ENCODE measurements at places on chromosomes 5 and 9. TPM values are rescaled to one million over a fixed set of nuclear protein-coding genes. Genes with fewer than 3 reads are reported as not detected.

GRCh38 chr9:37550781-37551180 is 25.4 kb downstream of the FBXO10 start:
- H3K36me3 ChIP-seq, result no peaks in the 10 kb centered on the region
- no peaks in the 10 kb centered on the region for H3K4me1 ChIP-seq
- H3K27ac ChIP-seq, result no peak overlapping the region
- H3K27me3 ChIP-seq, result no peaks in the 10 kb centered on the region
- no peak for DNase-seq
- no peak overlapping the region for H3K4me3 ChIP-seq

GRCh38 chr9:129225815-129226214 is 47.8 kb upstream of the IER5L start:
- H3K27ac ChIP-seq, result no peak overlapping the region
- H3K36me3 ChIP-seq, result no peaks in the 10 kb centered on the region
- peaks cover 29% of the 10 kb centered on the region for H3K4me1 ChIP-seq
- no peak for DNase-seq

Gene SVEP1
- not detected for total RNA-seq

- H3K27me3 ChIP-seq, result peaks cover 2% of the 10 kb centered on the region
- no peaks in the 10 kb centered on the region for H3K4me1 ChIP-seq
- DNase-seq, result no peak
- no peak overlapping the region for H3K27ac ChIP-seq
- H3K36me3 ChIP-seq, result no peaks in the 10 kb centered on the region
- no peak overlapping the region for H3K4me3 ChIP-seq
Observed at GRCh38 chr5:1909346-1909985, 26.7 kb upstream of the IRX4 start.

Gene CNTNAP3B
- total RNA-seq, result not detected

Gene ADAMTSL1
- not detected for total RNA-seq

DNA sequence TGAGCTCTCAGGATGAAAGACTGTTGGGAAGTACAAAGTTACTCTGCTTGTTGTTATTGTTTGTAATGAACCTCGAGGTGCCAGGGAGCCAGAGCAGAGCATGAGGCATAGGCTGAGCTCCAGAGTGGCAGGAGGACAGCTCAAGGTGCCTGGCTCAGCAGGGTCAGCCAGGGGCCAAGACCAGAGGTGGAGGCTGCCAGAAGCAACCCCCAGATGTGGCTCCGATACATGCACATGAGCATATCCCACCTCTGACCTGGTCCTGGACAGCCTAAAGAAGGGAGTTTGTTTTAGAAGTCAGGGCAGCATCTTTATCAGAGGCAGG is 105.6 kb downstream of the PSD2 start:
- no peaks in the 10 kb centered on the region for H3K36me3 ChIP-seq
- peaks cover 36% of the 10 kb centered on the region for H3K27me3 ChIP-seq
- DNase-seq, result no peak

GRCh38 chr9:89481538-89481915 is 16.4 kb downstream of the SEMA4D start:
- DNase-seq, result peak; percentile 61
- peaks cover 92% of the 10 kb centered on the region for H3K4me1 ChIP-seq
- H3K4me3 ChIP-seq, result peak overlapping the region; percentile 25
- peaks cover 30% of the 10 kb centered on the region for H3K36me3 ChIP-seq
- H3K27ac ChIP-seq, result peak overlapping the region; percentile 67
- no peaks in the 10 kb centered on the region for H3K27me3 ChIP-seq

DNA sequence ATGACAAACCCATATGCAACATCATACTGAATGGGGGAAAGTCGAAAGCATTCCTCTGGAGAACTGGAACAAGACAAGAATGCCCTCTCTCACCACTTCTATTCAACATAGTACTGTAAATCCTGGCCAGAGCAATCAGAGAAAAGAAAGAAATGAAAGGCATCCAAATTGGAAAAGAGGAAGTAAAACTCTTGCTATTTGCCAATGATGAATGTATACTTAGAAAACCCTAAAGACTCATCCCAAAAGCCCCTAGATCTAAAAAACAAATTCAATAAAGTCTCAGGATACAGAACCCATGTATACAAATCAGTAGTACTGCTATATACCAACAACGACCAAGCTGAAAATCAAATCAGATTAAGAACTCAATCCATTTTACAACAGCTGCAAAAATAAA is 66.9 kb downstream of the SPATA31C2 start:
- H3K4me1 ChIP-seq, result peaks cover 6% of the 10 kb centered on the region
- no peak overlapping the region for H3K4me3 ChIP-seq
- H3K36me3 ChIP-seq, result no peaks in the 10 kb centered on the region
- no peak for DNase-seq
- peaks cover 14% of the 10 kb centered on the region for H3K27me3 ChIP-seq

- H3K36me3 ChIP-seq, result peaks cover 11% of the 10 kb centered on the region
- no peak overlapping the region for H3K27ac ChIP-seq
- no peaks in the 10 kb centered on the region for H3K27me3 ChIP-seq
- H3K4me3 ChIP-seq, result no peak overlapping the region
Observed at GRCh38 chr5:176473335-176474006, 25.3 kb downstream of the FAF2 start.

DNA sequence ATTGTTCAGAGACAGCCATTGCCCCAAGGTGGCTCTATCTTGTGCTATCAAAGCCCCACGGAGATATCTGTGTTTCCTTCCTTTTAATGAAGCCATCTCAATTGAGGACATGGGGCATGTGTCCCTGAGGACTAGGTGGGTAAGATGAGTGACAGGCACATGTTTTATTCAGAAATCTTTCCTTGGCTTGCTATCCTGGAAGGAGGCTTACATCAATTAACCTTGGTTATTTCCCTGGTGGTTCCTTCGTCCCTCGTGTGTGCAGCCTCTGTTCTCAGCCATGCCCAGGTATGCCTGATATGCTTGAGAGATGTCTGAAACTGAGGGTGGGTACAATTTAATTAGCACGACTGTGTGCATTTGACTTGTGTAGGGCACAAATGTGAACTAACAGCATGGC is 102.2 kb upstream of the TUT7 start:
- H3K4me1 ChIP-seq, result no peaks in the 10 kb centered on the region
- H3K27me3 ChIP-seq, result peaks cover 13% of the 10 kb centered on the region
- H3K36me3 ChIP-seq, result no peaks in the 10 kb centered on the region
- no peak for DNase-seq

DNA sequence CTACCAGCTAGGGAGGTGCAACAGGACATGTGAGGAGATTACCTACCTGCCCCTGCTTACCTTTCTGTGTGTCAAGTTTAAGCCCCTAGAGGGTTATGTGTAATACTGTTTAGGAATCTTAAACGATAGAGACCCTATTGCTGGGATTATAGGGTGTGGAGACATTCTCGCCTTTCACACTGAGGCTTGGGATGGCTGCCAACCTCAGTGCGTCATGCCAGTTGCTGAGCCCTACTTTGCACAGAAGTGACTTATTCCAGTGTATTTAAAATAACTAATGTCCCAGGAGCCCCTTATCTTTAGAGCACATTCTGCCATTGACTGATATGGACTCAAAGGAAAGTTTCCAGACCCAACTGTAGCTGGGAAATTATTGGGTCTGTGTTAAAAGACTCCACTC is 76.6 kb upstream of the XPA start:
- H3K27me3 ChIP-seq, result no peaks in the 10 kb centered on the region
- H3K4me1 ChIP-seq, result no peaks in the 10 kb centered on the region
- DNase-seq, result no peak
- H3K27ac ChIP-seq, result no peak overlapping the region

GRCh38 chr5:113546703-113547183 is 33.2 kb downstream of the YTHDC2 start:
- no peak for DNase-seq
- no peaks in the 10 kb centered on the region for H3K4me1 ChIP-seq
- peaks cover 46% of the 10 kb centered on the region for H3K36me3 ChIP-seq
- H3K27me3 ChIP-seq, result no peaks in the 10 kb centered on the region
- no peak overlapping the region for H3K4me3 ChIP-seq
- H3K27ac ChIP-seq, result no peak overlapping the region

- no peak for DNase-seq
- H3K4me1 ChIP-seq, result no peaks in the 10 kb centered on the region
- no peaks in the 10 kb centered on the region for H3K27me3 ChIP-seq
- H3K36me3 ChIP-seq, result no peaks in the 10 kb centered on the region
Observed at GRCh38 chr5:93642526-93642925, 59.5 kb downstream of the NR2F1 start.

DNA sequence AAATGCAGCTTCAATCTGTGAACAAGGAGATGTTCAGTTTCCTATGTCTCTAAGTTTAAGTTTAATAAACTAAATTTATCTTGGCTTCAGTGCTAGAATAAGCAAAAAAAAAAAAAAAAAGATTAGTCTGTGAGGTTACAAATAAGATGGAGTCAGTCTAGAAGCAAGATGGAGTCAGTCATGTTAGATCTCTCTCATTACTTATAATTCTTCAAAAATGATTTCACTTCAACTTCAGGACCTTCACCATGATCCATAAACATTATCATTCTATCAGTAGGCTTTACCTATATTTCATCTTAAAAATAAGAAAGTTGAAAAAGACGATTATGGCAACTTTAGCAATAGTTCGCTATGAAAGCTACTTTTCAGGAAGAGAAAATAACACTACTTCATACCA is 30.2 kb upstream of the TMC1 start:
- no peak overlapping the region for H3K4me3 ChIP-seq
- no peaks in the 10 kb centered on the region for H3K36me3 ChIP-seq
- no peaks in the 10 kb centered on the region for H3K27me3 ChIP-seq

DNA sequence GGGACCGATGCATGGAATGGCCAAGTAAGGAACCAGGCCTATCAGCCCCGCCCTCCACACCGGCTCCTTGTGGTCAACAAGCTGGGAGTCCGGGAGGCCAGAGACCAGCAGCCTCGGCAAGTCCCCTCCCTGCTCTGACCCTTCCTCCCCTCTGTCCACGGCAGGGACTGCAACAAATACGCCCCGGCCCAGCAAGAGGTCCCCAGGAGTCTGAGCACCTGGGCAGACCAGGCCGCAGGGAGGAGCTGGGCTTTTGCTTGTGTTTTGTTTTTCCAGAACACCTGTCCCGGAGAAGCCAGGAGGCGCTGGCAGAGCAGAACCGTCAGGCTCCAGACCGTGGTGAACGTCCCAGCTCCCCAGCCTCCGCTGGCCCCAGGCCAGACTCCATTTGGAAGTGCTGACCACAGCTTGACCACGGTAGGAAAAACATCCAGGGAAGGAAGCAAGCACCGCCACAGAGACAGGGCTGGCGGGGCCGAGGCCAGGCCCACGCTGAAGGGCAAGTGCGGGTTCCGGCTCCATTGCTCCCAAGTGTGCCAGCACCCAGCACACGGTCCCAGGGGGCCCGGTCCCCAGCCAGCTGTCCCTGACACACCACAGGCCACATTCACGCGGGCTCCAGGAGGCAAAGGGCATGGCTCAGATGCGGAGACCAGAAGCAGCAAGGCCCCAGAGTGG is 56.7 kb downstream of the VAV2 start:
- H3K27me3 ChIP-seq, result no peaks in the 10 kb centered on the region
- no peaks in the 10 kb centered on the region for H3K36me3 ChIP-seq
- no peaks in the 10 kb centered on the region for H3K4me1 ChIP-seq
- H3K27ac ChIP-seq, result no peak overlapping the region

DNA sequence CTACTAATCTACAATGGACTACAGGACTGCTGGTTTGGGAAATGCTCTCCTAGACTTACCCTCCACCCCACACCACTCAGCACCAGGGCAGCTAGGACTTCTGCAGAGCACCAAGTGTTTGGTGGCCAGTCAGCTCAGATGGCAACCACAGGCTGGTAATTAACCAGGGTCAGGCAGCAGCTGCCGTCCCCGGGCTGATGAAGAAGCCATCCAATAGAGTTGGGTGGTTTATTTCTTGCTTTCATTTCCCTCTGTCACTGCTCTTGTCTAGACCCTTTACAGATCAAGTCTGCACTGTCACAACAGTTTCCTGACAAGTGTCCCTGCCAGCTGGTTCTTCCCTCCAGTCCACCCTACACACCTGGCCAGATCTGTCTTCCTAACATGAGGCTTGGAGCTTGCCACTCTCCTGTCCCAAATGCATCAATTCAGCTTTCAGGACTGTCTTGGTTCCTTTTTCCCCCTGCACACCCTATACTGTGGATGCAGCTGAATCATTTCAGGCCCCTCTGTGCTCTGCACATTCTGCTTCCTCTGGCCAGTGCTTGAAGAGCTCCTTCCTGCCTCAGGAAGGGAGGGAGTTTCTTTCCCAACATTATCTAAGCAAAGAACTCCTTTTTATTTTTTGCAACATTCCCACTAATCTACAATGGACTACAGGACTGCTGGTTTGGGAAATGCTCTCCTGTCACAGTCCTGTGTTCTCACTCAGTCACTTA is 30.2 kb upstream of the HSPA9 start:
- no peaks in the 10 kb centered on the region for H3K36me3 ChIP-seq
- no peak overlapping the region for H3K27ac ChIP-seq
- DNase-seq, result no peak
- peaks cover 8% of the 10 kb centered on the region for H3K4me1 ChIP-seq
- H3K27me3 ChIP-seq, result peaks cover 29% of the 10 kb centered on the region
- no peak overlapping the region for H3K4me3 ChIP-seq

- peaks cover 4% of the 10 kb centered on the region for H3K4me1 ChIP-seq
- peaks cover 5% of the 10 kb centered on the region for H3K27me3 ChIP-seq
- no peaks in the 10 kb centered on the region for H3K36me3 ChIP-seq
- DNase-seq, result no peak
- H3K27ac ChIP-seq, result no peak overlapping the region
- H3K4me3 ChIP-seq, result no peak overlapping the region
Observed at GRCh38 chr5:172444110-172444510, 10.2 kb downstream of the SH3PXD2B start.

DNA sequence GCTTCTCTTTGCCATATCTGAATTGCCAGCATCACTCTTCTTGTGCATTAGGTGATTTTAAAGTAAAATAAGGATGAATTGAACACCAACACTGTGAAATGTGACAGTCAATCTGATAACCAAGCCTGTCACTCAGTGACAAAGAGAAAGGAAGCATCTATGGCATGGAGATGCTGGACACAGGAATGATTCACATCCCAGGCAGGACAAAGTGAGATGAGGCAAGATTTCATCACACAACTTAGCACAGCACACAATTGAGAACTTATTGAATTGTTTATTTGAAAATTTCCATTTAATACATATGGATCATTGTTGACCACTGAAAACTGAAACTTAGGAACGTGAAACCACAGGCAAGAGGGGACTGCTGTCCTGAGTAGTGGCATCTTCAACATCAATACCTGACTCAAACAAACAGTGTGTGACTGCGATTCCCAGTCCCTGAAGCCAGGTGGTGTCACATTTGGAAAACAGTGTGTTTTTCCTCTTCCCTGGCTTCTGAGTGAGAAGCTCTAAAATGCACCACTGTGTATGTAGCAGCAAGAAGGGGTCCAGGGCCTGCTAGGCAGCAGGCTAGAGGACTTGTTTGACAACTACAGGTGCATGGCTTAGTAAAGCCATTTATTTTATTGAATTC is 10.7 kb downstream of the GAPT start:
- H3K27me3 ChIP-seq, result peaks cover 3% of the 10 kb centered on the region
- DNase-seq, result no peak
- H3K4me1 ChIP-seq, result no peaks in the 10 kb centered on the region
- H3K4me3 ChIP-seq, result no peak overlapping the region
- no peak overlapping the region for H3K27ac ChIP-seq
- H3K36me3 ChIP-seq, result no peaks in the 10 kb centered on the region

DNA sequence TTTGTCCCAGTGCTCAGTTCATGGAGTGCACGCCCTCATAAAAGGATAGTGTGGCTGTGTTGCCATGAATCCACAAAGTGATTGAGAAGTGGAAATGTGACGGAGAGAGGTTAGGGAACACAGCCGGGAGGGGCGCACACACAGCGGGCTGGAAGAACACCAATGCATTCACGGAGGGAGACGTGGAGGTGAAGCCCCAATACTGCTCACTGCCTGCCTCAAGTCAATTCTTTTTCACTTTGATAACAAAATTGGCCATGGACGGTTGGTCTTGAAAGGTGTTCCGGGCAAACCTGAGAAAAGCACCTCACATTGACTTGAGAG is 424.1 kb downstream of the MED10 start:
- DNase-seq, result no peak
- H3K27me3 ChIP-seq, result peaks cover 4% of the 10 kb centered on the region
- no peaks in the 10 kb centered on the region for H3K36me3 ChIP-seq
- no peak overlapping the region for H3K4me3 ChIP-seq
